ENCODE measurements at places on chromosomes 13 and 19. TPM values are rescaled to one million over a fixed set of nuclear protein-coding genes. Genes with fewer than 3 reads are reported as not detected.

PRTN3 gene
- polyA plus RNA-seq = 0.32 TPM

NLRP4 gene
- not detected for polyA plus RNA-seq

RDH8 gene
- not detected for polyA plus RNA-seq

- no peak for DNase-seq
Measured at GRCh38 chr13:111061358-111062045, 53.6 kb upstream of the ARHGEF7 start.

DNA sequence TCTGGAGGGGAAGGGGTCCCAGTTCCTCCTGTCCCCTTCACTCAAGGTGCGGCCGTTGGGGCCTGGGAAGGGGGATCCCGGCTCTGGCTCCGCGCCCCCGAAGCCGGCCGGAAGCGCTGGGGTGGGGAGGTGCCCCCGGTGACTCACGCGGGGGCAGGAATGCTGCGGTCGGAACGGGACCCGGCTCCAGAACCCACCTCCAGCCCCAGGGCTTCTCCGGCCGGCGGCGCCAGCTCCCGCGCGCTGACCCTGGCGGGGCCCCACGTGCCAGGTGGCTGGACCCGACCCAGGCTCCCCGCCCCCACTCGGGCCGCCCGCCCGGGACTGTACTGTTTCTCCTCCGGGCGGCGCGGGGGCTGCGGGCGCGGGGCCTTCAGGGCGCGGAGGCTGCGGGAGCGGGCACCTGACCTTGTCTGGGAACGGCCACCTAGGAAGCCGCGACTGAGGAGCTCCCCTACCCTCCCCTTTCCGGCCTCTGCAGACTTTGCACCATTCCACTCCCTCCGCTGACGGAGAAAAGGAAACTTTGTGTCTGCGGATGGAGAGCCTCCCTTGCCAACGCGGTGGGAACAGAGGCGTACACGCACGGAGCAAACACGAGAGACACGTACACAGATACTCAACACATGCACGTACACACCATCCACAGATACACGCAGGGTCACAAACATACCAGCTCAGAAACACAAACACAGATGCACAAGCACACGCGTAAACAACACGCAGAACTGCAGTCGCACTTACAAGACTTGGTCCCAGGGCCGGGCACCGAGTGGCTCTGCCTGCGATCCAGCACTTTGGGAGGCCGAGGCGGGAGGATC lies 7.2 kb downstream of the AXL start:
- no peak for DNase-seq

DNA sequence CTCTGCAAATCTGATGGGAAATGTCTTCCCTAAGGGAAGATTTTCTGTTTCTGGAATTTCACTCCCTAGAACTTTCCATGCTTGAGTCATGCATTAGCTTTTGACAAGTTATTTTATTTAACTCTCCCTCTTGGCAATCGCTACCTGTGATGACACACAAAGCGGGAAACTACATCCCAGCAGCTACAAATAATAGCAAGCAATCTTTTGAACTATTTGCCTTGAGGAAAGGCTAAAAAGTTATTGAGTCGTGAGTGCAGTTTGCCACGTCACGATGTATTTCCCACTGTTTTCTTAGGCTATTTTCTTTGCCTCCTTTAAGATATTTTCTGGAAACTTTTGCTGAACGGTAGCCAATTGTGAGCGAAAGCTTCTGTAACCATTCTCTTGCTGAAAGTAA lies 353.3 kb upstream of the HTR2A start:
- no peak for DNase-seq

Measured in right renal cortex interstitium (tissue), 3 donors.